ENCODE measurements at places on chromosomes 6 and 20.

GRCh38 chr6:27542485-27542884 lies 69.6 kb upstream of the ZNF184 start:
- DNase-seq = no peak

DNA sequence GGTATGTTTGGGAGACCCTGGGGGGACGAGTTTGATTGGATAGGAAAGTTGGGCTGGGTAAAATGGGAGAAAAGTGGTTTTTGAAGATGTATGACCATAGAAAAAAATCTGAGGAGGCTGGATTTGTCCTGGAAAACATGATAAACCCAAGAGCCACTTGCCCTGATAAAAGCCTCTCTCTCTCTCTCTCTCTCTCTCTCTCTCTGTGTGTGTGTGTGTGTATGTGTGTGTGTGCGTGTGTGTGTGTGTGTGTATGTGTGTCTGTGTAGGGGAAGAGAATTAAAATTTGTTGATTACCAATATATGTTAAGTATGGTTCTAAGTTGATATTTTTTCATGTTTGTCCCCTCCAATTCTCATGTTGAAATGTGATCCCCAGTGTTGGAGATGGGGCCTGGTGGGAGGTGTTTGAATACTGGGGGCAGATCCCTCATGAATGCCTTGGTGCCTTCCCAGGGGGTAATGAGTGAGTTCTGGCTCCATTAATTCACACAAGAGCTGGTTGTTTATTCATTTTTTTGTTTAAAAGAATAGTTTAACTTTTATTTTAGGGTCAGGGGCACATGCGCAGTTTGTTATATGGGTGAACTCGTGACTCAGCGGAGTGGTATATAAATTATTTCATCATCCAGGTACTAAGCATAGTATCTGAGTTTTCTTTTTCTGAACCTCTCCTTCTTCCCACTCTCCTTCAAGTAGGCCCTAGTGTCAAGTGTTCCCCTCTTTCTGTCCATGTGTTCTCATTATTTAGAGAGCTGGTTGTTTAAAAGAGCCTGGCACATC lies 208.8 kb downstream of the TFAP2B start:
- DNase-seq = no peak

DNA sequence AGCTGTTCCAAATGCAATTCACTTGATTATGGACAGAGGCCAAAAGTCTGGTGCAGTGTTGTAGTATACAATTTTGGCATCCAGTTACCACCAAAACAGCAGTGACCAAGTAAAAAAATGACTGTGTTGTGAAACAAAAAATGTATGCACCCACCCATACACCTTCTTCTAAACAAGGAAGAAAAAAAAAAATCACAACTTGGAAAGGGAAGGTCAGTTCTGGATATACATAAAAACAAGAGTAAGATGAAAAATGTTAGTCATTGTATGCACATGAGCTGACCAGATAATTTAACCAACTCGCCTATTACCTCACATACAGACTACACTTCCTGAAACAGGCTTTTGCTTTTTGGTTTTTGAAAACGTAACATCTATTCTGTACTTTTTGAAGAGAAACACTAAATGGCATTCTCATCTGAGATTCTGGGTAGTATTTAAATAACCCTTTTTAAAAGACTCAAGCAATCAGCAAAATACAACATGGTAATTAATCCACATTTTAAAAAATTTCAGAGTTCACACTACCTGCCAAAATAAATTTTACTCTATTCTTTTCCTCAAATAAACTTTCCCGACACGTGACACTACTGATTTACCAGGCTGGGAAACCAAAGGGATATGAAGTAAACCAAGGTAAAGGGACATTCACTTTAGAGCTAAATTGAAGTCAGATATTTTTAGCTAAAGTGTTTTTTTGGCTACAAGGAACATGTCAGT lies 141.6 kb upstream of the SHLD1 start:
- peak; percentile 21 for DNase-seq

- DNase-seq = peak; percentile 38
These were observed 107.2 kb downstream of the ASXL1 start for GRCh38 chr20:32465092-32465900.

DNA sequence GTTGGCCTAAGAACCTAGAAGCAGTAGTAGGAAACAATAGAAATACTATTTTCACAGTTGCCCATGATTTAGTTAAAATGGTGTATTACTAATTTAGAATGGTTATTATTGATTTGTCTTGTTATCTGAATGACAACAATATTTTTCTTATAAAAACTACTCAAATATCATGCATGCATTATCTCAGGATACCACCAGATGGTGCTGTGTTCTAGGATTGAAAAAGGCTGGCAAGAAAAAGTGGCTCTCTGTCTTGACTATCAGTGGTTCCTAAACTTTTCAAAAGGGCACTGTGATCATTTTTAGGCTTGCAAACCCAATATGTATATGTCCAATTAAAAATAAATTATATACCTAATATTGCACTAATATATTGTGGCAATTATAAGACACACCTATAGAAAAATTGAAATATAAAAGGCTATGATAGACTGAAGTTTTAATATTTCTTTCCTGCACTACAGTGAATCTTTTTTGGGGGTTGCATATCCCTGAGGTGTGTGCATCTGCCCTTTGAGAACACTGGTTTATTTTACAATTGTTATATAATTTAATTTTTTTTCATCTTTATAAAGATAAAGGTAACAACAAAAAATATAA lies 131.7 kb upstream of the MLIP start:
- DNase-seq = peak; percentile 32

GRCh38 chr6:38554700-38555413 lies 84.9 kb downstream of the BTBD9 start:
- DNase-seq = peak; percentile 49

DNA sequence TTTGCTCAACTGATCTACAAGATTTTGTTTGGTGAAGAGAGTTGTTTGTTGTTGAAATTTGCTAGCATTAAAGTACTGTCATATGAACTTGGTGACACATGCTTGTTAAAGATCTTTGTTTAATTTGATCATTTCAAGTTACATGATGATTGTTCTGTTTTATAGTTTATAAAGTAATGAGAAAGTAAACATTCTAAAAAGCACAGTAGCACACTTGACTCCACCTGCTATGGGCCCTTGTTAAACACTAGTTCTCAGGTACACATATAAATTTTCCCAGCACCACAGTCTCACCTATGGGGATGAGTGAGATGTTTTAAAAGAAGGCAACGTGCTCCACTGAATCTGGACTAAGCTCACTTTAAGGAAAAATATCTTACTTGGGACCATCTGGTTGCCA lies 14.1 kb downstream of the MCHR2 start:
- DNase-seq = no peak

DNA sequence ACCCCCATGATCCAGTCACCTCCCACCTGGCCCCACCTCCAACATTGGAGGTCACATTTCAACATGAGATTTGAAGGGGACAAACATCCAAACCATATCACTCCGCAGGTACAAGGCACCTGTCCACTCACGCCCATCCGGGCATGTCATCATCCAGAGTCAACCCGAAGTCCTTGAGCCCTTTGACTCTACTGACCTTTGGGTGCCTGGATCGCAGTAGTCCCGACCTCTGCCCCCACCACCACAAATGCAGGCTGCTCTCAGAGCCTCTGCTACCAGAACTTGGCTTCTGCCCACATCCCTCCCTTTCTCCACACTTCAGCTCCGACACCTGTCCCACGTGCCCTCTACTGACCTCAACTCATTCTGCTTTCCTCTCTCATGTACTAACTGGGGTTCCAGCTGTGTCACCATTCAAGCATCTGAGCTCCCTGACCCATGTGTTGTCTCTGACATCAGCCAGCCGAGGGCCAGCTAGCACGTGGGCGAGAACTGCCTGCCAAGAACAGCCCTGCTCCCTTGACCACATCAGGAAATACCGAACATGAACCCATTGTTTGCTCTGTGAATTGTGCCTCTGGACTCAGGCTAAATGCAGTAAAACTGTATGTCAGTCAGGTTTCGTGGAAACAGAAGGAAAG lies 498.3 kb upstream of the SULF2 start:
- peak; percentile 81 for DNase-seq

DNA sequence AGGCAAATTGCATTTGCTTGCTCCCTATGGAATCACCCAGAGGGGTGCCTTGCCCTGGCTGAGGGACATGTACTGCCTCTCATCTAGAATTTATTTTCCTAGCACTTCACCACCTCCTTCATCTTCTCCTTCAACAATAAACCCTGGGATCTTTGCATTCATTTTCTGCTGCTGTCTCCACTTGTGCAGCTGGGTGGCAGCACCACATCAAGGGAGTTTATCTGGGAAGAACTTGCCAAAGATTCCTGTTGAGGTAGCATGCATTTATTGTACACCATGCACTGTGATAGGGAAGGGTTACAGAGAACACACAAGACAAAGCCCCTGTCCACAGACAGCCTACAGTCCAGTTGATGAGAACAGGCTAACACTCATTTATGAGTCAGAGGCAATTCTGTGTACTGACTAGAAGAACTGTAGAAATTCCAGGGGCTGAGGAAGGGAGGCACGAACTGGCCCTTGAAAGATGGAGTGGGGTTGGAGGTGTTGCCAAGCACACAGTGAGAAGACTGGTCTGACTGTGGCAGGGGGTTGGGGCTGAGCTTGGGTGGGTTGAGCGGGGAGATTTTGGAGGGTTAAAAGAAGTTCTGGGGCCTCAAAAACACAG lies 17.5 kb downstream of the C20orf173 start:
- DNase-seq = peak; percentile 36

GRCh38 chr6:41441598-41442351 lies 104.4 kb upstream of the FOXP4 start:
- DNase-seq = no peak

DNA sequence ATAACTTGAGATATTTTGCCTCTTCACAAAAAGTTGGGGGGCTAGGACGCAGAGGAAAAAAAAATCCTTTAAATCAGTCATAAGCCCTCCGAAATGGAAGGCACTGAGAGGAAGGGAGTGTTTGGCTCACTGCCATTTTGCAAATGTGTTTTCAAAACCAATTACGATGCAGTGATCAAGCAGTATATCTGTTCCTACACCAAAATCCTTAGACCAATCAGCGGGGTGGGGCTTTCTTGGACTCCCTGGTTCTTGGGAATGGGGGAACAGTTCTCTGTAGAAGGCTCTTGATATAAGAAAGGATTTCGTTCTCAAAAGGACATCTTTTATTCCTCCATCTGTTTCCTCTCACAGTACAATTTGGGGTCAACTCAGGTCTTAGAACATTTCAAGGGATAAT lies 478.6 kb upstream of the JARID2 start:
- DNase-seq = peak; percentile 29

DNA sequence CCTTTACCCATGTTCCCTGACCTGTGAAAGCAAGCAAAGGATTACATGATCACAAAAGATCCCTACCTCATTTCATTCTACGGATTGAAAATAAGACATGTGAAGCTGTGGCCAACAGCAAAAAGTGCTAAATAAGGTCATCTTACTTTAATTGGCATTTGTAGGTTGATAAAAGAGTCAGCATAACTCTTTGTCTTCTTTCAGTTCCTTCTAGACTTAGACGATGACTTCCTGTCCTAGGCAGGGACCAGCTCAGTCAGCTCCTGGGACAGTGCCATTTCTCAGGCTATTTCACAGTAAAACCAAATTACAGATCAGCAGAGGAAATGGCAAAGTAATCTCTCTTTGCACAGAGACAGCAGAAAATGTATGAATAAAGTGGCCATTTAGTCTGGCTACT lies 480.7 kb downstream of the RFPL4B start:
- peak; percentile 7 for DNase-seq

GRCh38 chr6:7413151-7413823 lies 23.7 kb downstream of the RIOK1 start:
- DNase-seq = no peak

DNA sequence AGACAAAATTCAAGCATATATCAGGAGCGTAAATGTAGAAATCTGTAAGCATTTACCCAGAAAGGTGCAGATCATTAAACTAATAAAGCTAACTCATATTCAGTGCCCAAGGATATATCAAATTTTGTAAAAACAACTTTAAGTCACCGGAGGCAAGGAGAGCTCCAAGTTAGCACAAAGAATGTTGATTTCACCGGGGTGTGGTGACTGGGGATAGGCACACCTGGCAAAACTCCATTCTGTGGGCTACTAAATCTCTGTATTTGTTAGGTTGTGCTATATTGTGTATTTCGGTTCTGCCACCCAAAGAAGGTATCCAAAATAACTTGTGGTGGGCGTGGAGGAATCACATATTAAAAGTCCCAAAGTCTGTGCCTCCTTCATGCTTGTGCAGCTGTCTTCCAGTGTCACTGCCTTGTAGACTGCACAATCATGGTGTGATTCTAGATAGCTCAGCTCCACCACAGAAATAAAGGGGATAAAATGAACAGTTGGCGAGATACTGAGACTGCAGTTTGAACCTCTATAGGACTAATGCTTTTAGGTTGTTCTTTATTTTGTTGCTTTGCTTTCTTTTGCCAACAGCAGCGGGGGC lies 111.6 kb downstream of the GMDS start:
- no peak for DNase-seq

- DNase-seq = no peak
These were observed 8.5 kb downstream of the CD164 start for GRCh38 chr6:109373762-109374161.

DNA sequence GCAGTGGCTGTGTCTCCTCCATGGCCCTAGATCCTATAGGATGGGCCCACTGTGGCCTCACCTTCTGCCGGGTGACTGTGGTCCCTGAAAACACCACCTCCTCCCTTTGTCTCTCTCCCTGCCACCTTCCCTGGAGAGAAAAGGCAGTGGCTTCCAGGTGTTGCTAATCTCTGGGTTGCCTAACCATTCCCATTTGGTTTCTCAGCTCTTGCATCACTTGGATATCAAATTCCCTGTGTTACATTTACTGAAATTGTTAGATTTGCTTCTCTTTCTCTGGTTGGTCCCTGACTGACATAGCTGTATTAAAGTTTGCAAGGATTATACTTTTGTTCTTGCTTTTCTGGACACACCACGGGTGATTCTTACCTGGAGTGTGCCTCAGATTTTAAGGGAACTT lies 9.3 kb upstream of the ZFP64 start:
- no peak for DNase-seq

DNA sequence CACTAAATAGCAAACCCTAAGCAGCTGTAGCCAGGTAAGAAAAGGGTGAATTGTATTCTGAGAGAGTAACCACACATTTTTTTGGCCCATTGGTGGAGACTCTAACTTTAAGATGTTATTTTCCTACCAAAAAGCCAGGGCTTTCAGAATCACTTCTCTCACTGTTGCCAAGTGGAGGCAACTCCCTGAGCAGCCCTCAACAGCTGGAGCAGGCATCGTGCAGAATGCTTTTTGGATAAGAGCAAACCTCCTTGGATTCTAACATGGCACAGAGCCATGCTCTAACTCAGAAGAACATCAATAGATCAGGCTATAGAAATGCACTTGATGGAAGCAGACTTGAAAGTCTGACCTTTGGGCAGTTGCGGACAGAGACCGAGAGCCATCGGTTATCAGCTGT lies 722.2 kb upstream of the CHD6 start:
- DNase-seq = no peak

- DNase-seq = no peak
These were observed 2.1 kb downstream of the FAM210B start for GRCh38 chr20:56360908-56361205.

- no peak for DNase-seq
These were observed 1.7 kb downstream of the BTN3A3 start for GRCh38 chr6:26441977-26442376.
